ENCODE measurements at places on chromosomes 16 and 17.
A peak's percentile ranks its signal among the peaks of the same experiment; 100 is the strongest.

DNA sequence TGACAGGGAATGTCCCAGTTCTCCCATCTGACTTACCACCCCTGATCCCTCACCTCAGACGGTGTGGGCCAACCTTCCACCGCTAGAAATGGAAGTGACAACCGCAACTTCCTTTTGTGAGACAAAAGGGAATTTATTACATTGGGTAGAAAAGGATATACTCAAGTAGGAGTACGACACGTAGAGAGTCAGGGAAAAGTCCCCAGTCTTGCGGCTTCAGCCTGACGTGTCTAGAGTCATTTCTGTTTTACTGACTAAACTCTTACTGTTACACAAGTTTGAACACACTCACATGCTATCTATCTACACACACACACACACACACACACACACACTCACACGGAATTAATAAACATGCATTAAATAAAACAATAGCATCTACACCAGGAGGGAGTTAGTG, 178.9 kb downstream of the COPRS start:
- DNase-seq: peak; percentile 16

DNA sequence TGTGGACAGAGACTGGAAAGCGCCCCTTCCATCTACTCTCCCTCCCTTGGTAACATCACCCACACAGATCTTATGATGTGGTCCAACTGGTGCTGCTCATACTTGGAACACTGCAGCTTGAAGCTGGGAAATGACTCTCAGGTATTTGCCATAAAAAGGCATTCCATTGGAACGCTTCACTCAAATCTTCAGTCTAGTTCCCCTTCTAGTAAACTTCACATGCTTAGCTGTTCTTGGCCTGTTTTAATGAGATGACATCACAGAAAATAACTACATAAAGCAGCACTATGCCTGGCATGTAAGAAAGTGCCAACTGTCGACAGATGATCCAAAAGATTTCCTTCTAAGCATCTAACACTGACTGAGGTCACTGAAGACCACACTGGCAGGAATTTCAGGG, 9.3 kb downstream of the ZNF263 start:
- DNase-seq: no peak

GRCh38 chr17:2335726-2336214, 487 bp downstream of the TSR1 start:
- DNase-seq: no peak

DNA sequence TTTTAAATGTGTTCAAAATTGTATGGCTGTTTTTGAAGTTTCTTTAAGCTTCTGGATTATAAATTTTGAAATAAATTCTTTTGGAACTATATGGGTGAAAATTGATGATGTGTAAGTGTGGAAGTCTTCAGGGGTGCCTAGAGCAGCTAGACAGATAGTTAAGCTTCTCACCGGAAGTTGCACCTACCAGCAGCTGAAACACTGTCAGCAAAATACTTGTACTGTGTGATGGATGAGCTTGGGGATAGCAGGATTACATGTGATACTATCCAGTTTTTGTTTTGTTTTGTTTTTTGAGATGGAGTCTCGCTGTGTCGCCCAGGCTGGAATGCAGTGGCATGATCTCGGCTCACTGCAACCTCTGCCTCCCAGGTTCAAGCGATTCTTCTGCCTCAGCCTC, 19.7 kb downstream of the RBL2 start:
- peak; percentile 49 for DNase-seq

GRCh38 chr17:76153640-76154039, 12.6 kb upstream of the FOXJ1 start:
- DNase-seq: no peak

GRCh38 chr16:48949636-48950035, 332.0 kb downstream of the CBLN1 start:
- no peak for DNase-seq

DNA sequence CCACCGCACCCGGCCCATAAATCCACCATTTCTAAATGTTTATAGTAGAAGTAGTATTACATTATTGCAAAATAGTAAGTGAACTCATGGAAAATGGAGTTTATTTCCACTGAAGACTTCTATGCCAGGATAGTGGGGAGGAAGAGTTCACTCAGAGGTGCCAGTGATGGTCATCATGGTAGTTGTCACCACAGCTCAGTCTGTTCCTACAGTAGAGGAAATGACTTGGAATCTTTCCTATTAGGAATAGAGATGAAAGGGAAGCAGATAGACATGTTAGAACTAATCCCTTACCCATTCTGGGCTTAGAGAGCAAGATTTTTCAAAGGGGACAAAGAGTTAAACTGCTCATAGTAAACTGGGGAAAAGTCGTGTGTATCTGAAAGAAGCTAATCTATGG, 20.1 kb downstream of the MRPL45 start:
- no peak for DNase-seq

DNA sequence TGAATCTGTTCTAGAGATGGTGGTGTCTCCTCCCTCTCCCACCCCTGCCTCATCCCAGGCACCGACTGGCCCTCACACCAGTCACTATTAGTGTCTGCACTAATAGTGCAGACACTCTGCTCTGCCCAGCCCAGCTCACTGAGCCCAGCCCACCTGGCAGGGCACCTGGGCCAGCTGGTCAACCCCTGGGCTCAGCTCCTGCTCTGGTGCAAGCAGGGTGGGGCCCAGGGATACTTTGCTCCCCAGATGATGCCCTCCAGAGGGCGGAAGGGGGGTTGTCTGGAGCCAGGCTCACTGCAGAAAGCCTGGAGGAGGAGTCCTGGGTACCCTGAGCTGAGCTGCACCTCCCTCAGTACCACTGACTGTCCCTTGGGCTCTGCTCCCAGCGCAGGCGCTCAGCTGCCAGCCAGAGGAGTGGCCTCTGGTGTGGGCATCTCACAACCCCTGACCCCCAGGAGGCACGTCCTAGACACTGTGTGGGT, 14.5 kb downstream of the RAB11FIP4 start:
- no peak for DNase-seq

- DNase-seq: no peak
Observed at GRCh38 chr17:41895617-41896016, 23.1 kb downstream of the ACLY start.

DNA sequence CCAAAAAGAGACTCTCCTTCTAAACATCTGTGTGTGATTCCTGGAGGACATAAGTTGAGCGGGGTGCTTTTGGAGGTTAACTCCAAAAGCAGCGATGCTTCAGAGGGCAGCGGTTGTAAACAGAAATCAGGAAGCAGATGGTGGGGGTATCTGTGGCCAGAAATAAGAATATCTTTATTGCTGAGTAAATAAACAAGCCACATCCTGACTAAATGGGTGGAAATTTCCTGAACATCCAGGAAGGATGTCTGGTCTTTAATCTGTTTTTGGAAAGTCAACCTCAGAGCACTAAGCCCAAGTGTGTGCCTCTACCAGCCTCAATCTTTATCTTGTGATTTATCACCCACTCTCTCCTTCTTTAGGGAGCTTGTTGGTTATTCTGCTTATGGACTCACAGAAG, 123.3 kb downstream of the CDH13 start:
- no peak for DNase-seq

DNA sequence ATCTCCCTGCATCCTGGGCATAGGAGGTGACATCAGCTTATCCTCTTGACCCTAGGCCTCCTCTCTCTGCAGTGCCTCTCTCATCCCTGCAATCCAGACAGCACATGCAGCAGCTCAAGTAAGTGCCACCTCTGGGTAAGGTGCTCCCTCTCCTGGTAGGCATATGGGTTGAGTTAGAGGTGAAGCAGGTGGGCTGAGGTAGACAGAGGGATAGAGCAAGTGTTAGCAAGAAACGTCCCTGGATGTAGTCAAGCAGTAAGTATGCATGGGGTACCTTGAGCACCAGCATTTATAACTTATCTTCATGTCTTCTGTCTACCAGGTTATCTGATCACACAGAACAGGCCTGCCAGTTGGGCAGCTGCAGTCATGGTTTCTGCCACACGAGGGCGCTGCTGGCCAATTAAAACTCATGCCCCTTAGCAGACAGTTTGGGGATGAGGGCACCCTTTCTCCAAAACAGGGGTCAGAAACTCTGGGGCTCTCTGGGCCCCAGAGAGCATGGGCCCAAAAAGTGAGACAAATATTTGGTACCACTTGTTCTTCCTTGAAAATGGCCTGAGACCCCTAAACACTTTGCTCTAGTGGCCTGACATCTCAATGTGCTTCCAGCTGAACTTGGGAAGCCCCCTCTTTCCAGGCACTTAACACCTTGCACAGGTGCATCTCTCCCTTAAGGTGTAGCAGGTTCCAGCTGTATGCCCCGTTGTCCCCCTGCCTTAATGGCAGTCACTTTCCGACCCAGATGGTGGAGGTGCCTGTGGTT, 59.8 kb downstream of the NEUROD2 start:
- DNase-seq: peak; percentile 75

- DNase-seq: peak; percentile 86
Observed at GRCh38 chr17:7294614-7295153, at the start of gene YBX2. YBX2 (minus strand) TSS chr17:7294639; CDS start chr17:7294500, 139 bp downstream.

GRCh38 chr17:76556765-76557367, 17.0 kb downstream of the PRCD start:
- DNase-seq: peak; percentile 72

DNA sequence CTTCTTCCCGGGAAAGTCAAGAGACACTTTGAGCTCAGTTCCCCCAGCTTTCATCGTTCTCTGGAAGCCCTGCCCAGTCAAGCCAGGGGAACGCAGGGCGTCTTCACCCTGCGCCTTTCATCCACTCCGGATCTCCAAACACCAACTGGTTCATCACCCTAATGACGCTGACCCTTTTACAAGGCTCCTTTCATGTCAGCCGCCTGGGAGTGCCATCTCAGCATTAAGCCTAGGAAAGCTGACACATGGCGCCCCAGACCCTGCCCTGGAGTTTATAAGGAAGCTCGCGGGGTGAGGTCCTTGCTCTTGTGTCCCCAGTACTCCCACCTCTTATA, 594 bp upstream of the DNAJC7 start:
- DNase-seq: no peak

GRCh38 chr16:11224096-11224893, 31.7 kb downstream of the SOCS1 start:
- DNase-seq: peak; percentile 71

DNA sequence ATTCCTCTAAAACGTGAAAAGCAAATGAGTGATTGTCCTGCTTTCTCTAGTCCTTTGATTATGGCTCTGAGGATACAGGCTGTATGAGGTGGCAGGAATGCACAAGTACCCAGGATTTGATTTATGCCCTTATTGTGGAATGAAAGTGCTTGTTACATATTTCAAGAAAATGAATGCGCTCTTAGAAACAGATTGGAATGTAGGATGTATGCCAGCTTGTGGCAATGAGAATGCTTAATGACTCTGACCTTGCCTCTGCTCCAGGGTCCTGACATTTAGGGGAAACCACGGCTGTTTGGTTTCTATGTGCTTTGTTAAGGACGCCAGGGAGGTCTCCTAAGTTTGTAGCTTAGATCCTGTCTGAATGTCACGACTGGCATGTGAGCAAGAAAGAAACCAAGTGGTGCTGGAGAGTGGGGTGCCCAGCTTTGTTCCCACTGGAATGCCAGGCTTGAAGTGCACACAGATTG, 22.0 kb downstream of the PRCD start:
- no peak for DNase-seq

DNA sequence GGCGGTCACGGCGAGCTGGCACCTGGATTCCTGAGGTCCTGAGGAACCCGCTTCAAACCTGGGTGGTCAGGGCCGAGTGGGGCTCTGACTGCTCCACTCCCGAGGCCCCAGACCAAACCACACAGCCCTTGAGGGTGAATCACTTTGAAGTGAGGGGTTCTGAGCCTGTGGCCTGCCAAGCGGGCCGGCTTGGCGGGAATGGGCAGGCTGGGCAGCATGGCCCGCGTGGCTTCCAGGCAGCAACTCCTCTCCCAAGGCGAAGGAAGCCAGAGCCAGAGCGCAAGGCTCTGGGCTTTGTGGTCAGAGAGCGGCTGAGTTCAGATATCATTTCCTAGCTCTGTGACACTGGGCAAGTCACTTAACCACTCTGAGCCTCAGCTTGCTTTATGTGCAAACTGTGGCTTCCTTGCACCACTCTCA, 42.7 kb downstream of the CMIP start:
- no peak for DNase-seq

DNA sequence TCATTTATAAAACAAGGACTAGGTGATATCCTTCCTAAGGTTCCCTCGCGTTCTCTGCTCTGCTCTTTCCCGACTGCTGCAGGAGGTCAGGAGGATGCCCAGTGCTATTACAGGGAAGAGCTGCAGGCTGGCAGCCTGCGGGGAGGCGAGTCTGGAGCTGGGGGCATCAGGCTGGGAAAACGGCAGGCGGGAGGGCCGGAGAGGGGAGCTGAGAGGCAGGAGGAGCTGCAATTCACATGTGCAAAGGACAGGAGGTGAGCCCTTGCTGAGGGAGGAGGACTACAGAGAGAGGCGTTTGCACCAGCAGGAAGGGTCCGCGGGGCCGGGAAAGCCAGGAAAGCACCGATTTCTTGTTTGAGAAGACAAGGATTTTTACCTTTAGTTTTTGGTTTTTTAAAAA, 8.1 kb downstream of the ADAD2 start:
- DNase-seq: no peak

Measured in CD4-positive, alpha-beta T cell treated with Interleukin-10 for 1 hour (primary cell).